GM04503 (cell line): ENCODE measurements at places on chromosomes 2 and 18.

- DNase-seq: no peak
Observed at GRCh38 chr2:58865436-58865835, 624.3 kb upstream of the FANCL start.

DNA sequence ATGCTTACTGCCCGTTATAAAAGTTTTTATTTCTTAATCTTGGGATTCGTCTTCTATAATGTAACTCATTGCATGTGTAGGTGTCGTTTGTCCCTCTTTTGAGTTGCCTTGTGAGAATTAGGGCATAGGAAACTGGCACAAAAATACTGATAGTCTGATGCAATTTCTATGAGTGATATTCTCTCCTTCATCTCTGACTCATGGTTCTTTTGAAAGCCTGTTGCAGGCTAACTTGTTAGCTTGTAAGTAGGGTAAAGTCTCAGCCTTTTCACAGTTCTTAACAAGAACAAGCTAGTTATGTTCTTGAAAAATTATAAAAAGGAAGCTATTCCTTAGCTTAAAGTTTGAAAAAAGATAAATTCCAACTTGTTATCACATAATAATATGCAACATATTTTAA is 1085.4 kb upstream of the NRXN1 start:
- DNase-seq: no peak

GRCh38 chr2:142131010-142131669 is at the start of gene LRP1B:
TSS of gene LRP1B (minus strand) at chr2:142131016. CDS start at chr2:142130729, 287 bp downstream.
- no peak for DNase-seq

DNA sequence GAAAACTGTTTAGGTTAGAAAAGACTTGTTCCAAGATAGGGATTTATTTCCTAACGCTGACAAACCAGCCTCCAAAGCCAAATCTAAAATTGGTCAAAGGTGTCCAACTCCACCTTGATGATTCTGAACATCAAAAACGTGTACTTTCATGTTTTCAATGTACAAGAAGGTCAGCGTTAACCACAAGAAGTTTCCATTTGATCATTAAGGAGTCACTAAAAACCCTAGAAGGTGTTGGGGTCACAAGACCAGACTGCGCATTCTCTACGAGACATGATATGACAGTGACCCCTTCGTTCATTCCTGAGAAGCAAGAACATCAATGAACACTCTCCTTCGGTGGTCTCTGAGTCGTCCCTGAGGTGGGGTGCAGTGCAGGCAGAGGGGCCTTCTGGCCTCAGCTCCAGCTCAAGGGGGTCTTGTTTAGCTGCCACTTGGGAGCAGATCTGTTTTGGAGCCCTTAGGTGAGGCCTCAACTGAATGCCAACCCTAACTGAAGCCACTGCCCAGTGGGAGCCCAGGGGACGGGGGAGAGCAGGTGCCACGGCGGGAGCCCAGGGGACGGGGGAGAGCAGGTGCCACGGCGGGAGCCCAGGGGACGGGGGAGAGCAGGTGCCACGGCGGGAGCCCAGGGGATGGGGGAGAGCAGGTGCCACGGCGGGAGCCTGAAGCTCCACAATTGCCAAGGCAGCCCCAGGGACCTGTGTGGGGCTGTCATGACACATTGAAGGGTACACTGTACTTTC is 55.2 kb downstream of the PARD6G start:
- DNase-seq: no peak

DNA sequence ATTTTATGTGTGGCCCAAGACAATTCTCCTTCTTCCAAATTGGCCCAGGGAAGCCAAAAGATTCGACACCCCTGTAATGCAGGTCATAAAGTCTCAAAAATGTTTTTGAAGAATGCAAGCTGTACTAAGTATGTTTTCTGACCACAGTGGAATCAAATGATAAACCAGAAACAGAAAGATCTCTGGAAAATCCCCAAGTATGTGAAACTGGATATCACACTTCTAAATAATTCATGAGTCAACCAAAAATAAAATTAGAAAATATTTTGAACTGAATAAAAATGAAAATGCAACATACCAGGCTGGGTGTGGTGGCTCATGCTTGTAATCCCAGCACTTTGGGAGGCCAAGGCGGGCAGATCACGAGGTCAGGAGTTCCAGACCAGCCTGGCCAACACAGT is 34.1 kb upstream of the UBE2F start:
- peak; percentile 87 for DNase-seq

- DNase-seq: no peak
Observed at GRCh38 chr2:45892757-45893156, 241.3 kb downstream of the PRKCE start.

DNA sequence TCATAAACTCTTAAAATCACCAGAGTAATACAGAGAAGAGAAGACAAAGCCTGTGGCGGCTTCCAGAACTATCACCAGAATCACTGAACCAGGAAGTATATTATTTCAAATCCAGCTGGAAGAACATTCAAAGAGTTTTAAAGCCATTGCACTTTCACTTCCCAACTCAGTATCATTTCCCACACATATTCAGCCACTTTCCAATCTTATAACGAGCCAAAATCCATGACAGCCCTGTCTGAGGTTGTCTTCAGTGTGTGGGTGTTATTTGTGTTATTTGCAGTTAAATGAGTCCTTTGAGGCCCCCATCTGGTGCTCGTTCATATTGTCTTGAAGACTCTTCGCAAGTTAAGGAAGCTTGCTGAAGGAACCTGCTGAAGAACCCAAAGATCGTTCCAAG is 559.9 kb downstream of the TSN start:
- no peak for DNase-seq

DNA sequence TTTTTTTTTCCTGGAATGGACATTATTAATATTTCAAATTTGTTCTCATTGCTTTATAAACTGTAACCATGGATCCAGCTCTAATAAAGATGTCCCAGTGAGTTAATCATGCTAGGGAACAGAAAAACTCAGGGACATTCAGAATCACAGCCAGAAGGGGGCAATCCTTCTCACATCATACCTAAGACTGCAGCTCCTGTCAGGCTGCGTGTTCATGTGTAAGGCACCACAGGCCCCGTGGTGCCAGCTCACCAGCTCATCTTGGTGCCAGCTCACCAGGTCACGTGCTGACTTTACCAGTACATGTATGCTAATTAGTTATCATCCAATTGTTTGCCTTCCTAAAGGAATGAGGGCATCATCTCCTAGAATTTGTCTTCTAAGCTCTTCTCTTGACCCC is 84.7 kb upstream of the NEDD4L start:
- no peak for DNase-seq

GRCh38 chr2:64751286-64752260 is 97.9 kb upstream of the SERTAD2 start:
- no peak for DNase-seq

DNA sequence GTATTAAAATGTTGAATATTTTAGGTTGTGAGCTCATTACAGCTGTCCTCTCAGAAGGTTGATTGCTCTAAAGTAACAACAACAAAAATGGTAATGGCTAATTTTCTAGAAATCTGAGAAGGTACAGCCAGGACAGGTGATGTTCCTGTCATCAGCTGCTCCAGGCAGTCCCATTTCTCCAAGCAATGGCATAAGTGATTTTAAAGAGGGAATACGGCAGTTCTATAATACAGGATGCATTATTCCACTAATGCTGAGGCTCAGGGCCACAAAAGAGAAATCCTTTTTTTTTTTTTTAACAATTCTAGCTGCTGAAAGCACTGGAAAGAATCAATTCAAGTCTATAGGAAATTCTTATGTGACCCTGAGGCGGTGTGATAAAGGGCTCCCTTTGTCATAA is 199.9 kb downstream of the PMAIP1 start:
- DNase-seq: no peak

- DNase-seq: peak; percentile 71
Observed at GRCh38 chr2:120239488-120240287, 13.0 kb upstream of the RALB start.

DNA sequence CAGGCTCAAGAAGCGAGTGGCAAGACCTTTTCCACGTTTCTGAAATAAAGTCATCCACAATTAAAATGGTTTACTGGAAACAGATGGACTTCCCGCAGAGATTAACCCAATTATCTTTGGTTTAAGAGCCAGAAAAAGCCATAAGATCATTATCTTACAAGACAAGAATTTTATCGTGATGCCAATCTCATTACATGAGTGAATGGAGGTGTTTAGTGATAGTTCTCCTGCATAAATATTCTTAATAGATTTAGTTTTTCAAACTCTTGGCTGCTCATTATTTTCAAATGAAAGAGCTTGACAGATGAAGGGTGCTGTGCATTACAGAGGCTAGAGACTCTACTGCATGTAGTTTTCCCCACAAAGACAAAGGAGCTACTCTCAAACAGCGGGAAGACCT is 1028.4 kb upstream of the PIK3C3 start:
- DNase-seq: no peak
